ENCODE measurements at places on chromosomes 5 and 9. TPM values are rescaled to one million over a fixed set of nuclear protein-coding genes. Genes with fewer than 3 reads are reported as not detected.

PCDHA9 gene
- 0.03 TPM for total RNA-seq

CDKN2B-AS1 gene
- 0.13 TPM for total RNA-seq

C5orf46 gene
- 2.7 TPM for total RNA-seq

CARD9 gene
- 0.86 TPM for total RNA-seq

KCNIP1 gene
- total RNA-seq: not detected

LCP2 gene
- total RNA-seq: 12.3 TPM

MAMDC2 gene
- total RNA-seq: 19.6 TPM

HAPLN1 gene
- 0.73 TPM for total RNA-seq

LRRC70 gene
- 2.0 TPM for total RNA-seq

PKD2L2 gene
- total RNA-seq: 0.52 TPM

TRIM32 gene
- 14.5 TPM for total RNA-seq

EIF4E1B gene
- not detected for total RNA-seq

TMC1 gene
- total RNA-seq: not detected

MSMP gene
- not detected for total RNA-seq

SLC24A2 gene
- total RNA-seq: not detected

TXNDC15 gene
- 56.3 TPM for total RNA-seq

FBP2 gene
- 0.62 TPM for total RNA-seq

RGS14 gene
- 4.7 TPM for total RNA-seq

ST8SIA4 gene
- total RNA-seq: 4.9 TPM

PDCD1LG2 gene
- total RNA-seq: 3.3 TPM

PCA3 gene
- not detected for total RNA-seq

C5orf34 gene
- 0.35 TPM for total RNA-seq

SPZ1 gene
- total RNA-seq: not detected

TSSK1B gene
- not detected for total RNA-seq

LCN9 gene
- not detected for total RNA-seq

FOXD1 gene
- 0.09 TPM for total RNA-seq

SLC1A3 gene
- total RNA-seq: 66.6 TPM

RAB3C gene
- 1.9 TPM for total RNA-seq

SOHLH1 gene
- total RNA-seq: not detected
